Natural killer cell treated with Interleukin-12 subunit alpha and Interleukin-12 subunit beta and Interleukin-15 and Interleukin-18, amount 100 ng/mL, for 72 hours (primary cell): ENCODE measurements at places on chromosomes 12 and 14. TPM values are rescaled to one million over a fixed set of nuclear protein-coding genes. Genes with fewer than 3 reads are reported as not detected.

Gene EIF2S3B
- 0.33 TPM for total RNA-seq

Gene CLEC4A
- total RNA-seq, result 3.7 TPM

Gene CKB
- total RNA-seq, result 3.0 TPM

DNA sequence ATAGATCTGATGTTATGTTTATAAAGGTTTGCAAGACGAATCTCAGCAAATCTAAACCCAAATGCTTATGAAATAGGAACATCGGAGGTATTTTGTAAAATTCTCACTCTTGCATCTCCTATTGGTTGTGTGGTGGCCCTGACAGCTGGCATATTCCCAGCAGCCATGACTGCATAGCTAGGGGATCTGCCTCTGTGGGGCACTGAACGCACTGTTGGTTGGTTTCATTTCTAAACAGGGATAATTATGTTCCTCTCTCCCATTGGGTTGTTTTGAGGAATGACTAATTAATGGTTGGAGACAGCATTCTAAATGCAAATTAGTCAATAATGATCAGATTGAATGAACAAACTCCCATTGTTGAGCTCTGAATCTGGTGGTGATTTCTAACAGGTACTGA, 2.7 kb upstream of the BEST3 start:
- H3K27ac ChIP-seq, result no peak overlapping the region
- no peaks in the 10 kb centered on the region for H3K36me3 ChIP-seq
- peaks cover 19% of the 10 kb centered on the region for H3K27me3 ChIP-seq
- no peak for DNase-seq
- H3K4me3 ChIP-seq, result no peak overlapping the region

DNA sequence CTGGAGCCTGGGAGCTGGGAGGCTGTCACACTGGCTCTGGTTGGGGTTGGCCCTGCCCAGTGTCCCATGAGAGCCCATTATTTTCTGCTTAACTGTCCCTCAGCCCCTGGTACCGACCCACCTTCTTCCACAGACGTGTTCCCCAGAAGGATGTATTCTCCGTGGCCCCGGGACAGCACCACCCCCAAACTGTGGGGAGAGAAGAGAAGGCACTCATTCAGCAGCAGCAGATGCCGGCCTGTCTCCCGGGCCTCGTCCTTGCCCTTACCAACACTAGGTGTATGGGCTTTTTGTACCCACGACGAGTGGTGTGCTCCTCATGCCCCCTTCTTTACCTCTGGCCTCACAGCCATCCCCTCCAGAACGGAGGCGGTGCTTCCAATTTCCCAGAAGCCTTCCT, 38.1 kb downstream of the LRTM2 start:
- no peak overlapping the region for H3K4me3 ChIP-seq
- no peak for DNase-seq
- no peaks in the 10 kb centered on the region for H3K36me3 ChIP-seq
- H3K27ac ChIP-seq, result no peak overlapping the region
